ENCODE measurements at places on chromosomes 16 and 17. TPM values are rescaled to one million over a fixed set of nuclear protein-coding genes. Genes with fewer than 3 reads are reported as not detected.
A peak's percentile ranks its signal among the peaks of the same experiment; 100 is the strongest.

GRCh38 chr16:31536804-31537361 lies 9.2 kb downstream of the AHSP start:
- no peak for DNase-seq

GRCh38 chr17:15091825-15092224 lies 173.3 kb downstream of the PMP22 start:
- no peak for DNase-seq

DNA sequence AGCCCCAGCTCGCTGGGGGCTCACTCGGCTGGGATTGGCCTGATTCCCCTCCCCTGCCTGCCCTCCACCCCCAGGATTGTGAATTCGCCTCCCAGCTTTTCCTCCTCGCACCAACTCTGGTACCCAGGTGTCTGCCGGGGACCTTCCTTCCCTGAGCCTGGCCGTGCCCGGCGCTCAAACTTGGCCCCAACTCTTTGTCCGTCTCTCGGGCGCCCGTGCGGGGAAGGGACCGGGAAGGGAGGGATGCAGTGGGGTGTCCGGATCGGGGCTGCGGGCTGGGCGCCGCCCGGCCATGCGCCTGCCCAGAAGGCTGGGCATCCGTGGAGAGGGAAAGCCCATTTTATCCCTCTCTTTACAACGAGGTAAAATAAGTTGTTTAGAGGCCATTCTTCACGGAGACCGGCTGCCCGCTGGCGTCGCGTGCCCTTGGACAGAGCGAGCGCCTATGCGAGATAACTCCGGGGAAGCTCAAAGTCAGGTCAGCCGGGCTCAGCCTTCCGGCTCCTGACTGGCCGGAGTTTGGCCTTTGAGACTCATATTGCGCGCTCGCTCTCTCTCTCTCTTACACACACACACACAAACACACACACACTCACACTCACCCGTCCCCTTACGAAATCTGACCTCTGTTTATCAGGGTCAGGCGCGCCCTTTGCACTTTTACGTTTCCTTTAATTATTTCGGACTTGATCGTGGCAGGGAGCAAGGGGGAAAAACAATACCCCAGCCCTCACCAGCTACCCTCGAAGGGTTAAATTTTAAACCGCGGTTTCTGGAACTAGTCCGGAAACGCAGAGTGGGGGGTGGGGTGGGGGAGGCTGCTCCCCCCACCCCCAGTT lies 774 bp upstream of the MAF start:
- DNase-seq, result peak; percentile 73

DNA sequence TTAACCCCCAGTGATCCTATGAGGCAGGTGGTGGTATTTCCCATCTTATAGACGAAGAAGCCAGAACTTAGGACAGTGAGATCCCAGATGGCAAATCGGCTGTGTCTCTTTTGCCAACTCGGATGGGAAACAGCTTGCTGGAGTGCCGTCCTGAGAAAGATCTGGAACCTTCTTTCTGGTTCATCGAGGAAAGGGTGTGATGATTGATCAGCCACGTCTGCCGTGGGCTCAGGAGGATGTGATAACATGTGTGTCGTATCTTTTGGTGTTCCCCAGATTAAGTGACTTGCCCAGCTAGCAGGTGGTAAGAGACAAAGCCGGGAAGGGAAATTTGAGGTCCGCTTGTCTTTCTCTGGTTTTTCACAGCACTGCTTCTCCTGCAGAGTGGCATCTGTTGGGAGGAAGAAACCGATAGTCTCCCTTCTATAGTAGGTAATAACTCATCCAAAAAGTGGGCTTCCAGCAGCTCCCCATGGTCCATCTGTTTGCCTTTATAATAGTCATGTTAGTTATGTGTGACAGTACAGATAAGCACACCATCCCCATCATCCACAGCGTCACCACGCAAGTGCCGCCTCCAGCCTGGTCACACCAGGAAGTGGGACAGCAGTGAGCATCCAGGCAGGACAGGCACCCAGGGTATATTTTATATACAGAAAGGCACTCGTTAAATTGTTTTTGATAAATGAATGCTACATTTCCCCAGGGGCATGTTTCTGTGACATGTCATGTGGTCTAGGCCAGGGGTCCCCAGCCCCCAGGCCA lies 175.5 kb downstream of the KATNIP start:
- no peak for DNase-seq

GRCh38 chr16:55943267-55943666 lies 68.1 kb upstream of the CES5A start:
- DNase-seq, result no peak

DNA sequence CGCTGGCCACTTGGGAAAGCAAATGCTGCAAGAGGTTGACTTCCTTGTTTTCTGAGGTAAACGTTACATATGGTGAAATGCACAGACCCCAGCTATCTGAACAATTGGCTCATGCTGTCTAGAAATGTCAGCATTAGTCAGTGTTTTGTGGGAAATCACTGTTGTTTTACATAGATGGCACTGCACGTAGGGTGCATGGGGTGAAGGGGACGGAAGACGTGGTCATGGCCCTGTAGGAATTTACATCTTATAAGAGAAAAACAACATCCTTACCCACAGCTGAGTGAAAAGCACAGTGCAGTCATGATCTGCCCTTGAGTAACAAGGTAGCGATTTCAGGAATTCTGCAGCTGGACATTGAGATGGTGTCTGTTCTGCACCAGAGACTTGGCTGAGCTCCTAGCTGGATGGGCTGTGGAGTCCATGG lies 15.2 kb downstream of the RPTOR start:
- no peak for DNase-seq

DNA sequence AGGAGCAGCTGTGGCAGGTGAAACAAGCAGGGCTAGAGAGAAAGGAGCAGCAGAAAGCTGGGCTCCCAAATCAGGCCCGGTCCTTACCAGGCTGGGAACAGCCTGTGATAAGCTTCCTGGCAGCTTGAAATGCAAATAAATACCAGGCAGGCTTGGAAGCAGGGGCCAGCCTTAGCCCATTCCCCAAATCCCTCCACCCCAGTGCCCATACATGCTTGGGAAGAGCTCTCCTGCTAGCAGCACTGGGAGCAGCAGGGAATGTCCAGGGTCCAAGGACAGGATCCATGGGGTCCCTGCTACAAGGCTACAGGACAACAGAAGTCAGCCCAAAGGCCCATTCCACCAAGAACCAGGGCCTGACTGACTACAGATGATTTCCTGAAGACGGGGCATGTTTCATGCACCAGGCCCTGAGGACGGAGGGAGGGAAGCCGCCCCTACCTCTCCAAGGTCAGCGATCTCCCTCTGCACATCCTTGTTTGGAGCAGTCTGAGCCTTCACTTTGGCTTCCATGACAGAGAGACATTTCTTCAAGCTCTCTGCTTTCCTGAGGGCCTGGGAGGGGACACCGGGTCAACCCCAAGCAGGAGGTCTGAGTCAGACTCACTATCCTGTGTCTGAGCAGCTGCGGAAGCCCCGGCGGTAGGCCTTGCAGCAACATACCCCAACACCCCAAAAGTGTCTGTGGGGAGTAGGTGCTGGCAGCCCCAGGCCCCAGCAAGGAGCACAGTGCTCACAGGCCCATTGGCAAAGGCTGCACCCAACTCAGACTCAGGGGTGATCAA lies 2.6 kb upstream of the EXOSC6 start:
- DNase-seq, result no peak

DNA sequence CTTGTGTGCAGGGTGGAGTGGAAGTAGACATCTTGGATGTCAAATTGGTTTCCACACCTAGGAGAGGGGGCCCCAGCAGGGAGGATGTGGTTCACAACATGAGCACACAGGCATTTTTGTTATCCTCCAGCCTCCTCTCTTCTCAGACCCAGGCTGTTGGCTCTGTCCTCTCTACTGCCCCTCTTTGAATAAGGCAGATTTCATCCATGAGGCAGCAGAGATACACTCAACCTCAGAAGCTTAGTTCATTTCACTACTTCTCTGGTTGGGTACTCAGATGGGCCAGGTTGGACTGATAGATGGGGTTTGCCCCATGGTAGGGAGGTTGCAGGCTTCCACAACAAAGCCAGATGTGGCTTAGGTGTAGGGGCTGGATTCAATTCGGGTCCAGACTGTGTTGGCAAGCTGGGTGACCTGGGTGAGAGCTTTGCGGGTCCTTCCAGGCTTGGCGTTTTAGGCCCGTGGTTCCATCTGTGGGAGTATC lies 22.2 kb upstream of the NFATC3 start:
- no peak for DNase-seq

- DNase-seq, result peak; percentile 90
Measured at GRCh38 chr17:10059684-10060211, 138.7 kb downstream of the GAS7 start.

GRCh38 chr17:56688151-56688550 lies 94.7 kb downstream of the NOG start:
- no peak for DNase-seq

GRCh38 chr16:87608400-87608985 lies 6.2 kb downstream of the JPH3 start:
- peak; percentile 72 for DNase-seq

DNA sequence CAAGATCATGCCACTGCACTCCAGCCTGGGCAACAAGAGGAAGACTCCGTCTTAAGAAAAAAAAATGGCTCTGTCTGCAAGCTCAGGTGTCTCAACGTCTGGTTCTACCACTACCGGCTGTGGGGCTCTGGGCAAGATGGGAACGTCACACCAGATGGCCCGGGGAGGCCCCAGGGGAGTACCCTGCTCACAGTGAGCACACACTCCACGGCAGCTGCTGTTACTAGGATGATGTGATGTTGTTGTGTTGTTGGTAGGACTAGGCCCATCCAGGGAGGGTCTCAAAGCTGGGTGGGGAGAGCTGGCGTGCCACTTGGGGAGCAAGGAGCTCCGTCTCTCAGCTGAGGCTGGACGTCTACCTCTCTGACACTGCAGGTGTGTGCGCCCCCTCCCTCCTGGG lies 9.4 kb upstream of the NPTX1 start:
- no peak for DNase-seq

Gene C17orf67
- polyA plus RNA-seq, result 1.4 TPM

Gene LDAF1
- 29.7 TPM for polyA plus RNA-seq

Gene COX11
- polyA plus RNA-seq, result 32.6 TPM

Gene PTGES3L
- polyA plus RNA-seq, result not detected

Measured in muscle of arm (tissue), 14 donors.